ENCODE measurements at places on chromosomes 12 and 14.
A peak's percentile ranks its signal among the peaks of the same experiment; 100 is the strongest.

- DNase-seq, result no peak
These were observed 25.8 kb downstream of the PPTC7 start for GRCh38 chr12:110557300-110557699.

DNA sequence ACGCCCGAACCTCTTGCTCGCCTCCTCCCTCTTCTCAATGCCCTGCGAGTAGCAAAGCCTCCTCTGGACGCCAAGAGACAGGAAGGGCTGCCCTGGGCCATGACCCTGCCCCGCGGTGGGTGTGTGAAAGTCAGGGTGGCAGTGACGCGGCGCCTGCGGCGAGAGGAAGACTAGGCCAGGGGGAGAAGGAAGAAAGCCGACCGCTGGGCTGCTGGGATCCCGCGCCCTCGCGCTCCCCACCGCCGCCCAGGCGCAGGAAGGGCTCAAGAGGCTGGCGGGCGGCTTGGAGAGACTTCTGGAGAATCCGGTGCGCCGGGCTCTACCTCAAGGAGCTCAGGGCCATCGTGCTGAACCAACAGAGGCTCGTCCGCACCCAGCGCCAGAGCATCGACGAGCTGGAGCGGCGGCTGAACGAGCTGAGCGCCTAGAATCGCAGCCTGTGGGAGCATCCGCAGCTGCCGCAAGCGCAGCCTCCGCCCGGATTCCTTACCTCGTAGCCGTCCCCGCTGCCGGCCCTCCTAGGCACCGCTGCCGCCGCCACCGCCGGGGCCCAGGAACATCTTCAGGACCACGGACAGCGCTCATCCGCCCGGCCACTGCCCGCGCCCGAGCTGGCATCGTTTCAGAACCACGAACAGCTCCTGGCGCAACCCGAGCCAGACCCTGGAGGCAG, 105.0 kb upstream of the PRB2 start:
- DNase-seq, result peak; percentile 38

DNA sequence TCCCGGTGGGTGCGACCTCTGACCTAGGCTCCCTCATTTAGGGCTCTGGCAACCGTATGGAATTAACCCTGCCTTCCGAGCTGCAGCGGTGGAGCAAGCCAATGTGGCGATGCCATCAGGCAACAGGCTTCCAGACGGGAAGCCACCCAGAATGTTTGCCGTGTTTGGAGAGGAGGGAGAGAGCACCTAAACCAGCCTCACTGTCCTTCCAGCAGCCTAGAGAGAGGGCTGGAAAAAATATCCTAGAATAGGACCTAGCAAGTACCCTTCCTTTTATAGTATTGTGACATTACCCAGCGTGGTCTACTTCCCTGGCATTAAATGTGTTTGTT, 287 bp upstream of the SLC2A13 start:
- peak; percentile 63 for DNase-seq

GRCh38 chr14:28254768-28255167, 511.8 kb upstream of the FOXG1 start:
- no peak for DNase-seq

- no peak for DNase-seq
These were observed 3.4 kb downstream of the BAZ2A start for GRCh38 chr12:56626701-56627100.

- no peak for DNase-seq
These were observed 1.7 kb downstream of the FBXO34 start for GRCh38 chr14:55272922-55273321.

DNA sequence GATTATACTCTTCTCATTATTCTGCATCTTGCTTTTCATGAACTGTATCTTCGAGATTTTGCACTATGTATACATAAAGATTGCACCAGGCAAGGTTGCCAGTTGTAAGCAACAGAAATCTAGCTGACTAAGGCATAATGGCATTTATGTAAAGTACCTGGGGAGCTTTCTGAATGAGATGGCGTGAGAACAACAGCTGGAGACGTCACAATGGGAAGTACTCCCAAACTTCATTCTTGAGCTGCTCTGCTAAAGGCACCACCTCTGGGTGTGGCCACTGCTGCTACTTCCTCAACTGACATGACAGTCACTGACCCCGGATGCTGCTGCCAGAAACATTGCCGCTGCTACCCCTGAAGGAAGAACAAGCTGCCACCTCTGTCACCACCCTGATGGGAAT, 220.7 kb downstream of the NOVA1 start:
- DNase-seq, result no peak

DNA sequence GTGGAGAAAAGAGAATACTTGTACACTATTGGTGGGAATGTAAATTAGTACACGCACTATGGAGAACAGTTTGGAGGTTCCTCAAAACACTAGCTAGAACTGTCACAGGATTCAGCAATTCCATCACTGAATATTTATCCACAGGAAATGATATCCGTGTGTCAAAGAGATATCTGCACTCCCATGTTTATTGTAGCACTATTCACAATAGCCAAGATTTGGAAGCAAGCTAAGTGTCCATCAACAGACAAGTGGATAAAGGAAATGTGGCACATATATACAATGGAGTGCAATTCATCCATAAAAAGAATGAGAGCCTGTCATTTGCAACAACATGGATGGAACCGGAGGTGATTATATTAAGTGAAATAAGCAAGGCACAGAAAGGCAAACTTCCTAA, 428.5 kb downstream of the CCDC91 start:
- no peak for DNase-seq

DNA sequence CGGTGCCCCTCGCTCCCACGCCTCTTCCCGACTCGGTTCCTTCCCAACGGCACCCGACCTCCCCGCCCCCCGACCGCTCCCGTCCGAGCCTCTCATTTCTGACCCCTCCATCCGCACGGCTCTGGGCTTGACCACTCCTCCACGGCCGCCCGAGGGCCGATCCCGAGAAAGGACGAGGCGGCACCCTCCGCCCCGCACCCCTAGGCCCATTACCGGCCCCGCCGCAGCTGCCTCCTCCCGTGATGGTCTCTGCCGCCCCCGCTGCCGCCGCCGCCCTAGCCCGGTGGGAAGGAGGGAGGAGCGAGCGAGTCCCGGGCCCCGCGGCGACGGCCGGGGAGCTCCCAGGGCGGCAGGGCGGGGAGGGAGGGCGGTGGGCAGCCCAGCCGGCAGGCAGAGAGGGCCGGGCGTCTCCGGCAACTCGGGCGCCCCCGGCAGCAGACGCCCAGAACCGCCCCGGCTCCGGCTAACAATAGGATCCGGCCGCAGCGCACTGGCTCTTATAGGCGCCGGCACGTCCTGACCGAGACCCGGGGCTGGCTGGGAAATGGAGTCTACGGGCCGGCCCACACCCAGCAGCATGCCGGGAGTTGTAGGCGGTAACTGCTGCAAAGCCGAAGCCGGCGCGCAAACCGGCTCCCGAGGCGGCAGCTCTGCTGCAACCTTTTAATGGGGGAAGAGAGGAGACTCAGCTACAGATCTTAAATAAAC, at the start of gene CSRNP2:
CSRNP2 (minus strand) TSS at position 471 of the 708 bp plus-strand sequence. CDS start 7,035 bp downstream, outside the sequence.
- peak; percentile 69 for DNase-seq

GRCh38 chr12:89829434-89829975, 120.9 kb upstream of the ATP2B1 start:
- no peak for DNase-seq

GRCh38 chr14:89167705-89168104, 249.3 kb downstream of the FOXN3 start:
- no peak for DNase-seq

GRCh38 chr12:16454481-16454880, 107.0 kb downstream of the MGST1 start:
- no peak for DNase-seq

DNA sequence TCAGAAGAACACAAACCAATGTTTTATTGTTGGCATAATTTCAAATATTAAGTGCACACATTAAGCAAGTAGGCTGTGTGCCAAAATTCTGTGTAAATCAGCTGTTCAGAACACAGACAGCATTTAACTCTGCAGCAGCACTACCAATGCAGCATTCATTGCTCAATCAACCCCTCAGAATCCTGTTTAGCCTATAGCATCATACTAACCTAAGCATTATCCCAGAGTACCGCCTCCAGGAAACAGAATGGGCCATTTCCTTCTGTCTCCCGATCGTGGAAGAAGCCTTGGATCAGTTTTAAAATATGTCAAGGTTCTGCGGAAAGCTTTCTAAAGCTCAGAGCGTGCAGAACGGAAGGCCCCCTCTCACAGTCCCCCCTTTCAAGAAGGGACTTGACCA, 3.3 kb downstream of the IL26 start:
- no peak for DNase-seq

DNA sequence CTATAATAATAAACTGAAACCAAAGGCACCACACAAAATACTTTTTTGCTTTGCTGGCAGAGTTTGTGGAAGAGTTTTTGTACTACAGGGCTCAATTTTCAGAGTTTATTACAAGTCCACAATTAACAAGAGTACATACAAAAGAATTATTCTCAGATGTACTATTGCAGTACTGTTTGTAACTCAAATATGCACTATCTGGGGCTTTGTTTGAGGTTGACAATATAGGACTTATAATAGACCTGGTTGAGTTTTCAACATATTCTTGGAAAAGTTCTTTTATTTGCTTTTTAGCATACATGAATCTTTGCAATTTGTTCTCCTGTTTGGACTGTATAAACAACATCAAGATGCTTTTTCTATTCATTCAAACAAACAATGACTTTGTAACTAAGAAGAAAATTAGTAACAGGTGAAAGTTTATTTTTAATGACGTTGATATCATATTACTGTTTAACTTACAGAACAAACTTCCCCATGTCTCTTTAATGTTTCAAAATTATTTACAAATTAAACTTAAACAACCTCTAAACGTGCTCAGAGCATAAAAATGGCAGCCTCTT, 407.4 kb upstream of the PRICKLE1 start:
- no peak for DNase-seq

- DNase-seq, result no peak
These were observed 6.1 kb downstream of the CFAP73 start for GRCh38 chr12:113155646-113156045.

DNA sequence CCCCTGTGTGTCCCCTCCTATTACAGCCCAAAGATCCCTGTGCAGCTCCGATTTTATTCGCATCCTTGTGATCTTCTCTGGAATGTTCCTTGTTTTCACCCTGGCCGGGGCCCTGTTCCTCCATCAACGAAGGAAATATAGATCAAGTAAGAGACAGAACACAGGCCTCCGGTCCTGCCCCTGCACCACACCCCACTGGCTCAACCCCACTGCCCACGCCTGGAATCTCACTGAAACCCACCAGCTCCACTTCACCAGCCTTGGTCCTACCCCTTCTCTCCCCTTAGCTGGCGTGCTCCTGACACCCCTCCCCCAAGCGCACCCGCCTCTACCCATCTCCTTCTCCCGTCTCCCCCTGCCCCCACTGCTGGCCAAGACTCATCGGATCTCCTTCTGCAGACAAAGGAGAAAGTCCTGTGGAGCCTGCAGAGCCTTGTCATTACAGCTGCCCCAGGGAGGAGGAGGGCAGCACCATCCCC, 934 bp upstream of the TAPBPL start:
- no peak for DNase-seq

GRCh38 chr14:90440021-90440451, 43.2 kb downstream of the CALM1 start:
- no peak for DNase-seq

DNA sequence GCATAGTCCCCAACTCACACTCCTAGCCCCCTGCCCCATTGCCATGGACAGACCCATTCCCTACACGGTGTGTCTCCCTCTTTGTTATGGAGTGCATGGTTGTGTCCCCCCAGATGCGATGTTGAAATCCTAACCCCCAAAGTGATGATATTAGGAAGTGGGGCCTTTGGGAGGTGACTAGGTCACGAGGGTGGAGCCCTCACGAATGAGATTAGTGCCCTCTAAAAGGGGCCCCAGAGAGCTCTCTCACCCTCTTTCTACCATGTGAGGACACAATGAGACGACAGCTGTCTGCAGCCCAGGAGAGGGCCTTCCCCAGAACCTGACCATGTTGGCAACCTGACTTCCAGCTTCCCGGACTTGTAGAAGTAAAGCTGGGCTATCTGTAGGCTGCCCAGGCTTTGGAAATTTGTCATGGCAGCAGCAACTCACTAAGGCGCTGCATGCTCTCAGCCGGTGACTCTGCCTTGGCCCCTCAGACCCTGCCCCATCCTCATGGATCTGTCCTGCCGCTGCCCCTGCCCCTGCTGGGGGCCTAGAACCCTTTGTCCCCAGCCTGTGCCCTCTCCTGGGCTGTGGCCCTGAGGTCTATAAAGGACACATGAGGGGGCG, 318.1 kb upstream of the RTL1 start:
- no peak for DNase-seq

DNA sequence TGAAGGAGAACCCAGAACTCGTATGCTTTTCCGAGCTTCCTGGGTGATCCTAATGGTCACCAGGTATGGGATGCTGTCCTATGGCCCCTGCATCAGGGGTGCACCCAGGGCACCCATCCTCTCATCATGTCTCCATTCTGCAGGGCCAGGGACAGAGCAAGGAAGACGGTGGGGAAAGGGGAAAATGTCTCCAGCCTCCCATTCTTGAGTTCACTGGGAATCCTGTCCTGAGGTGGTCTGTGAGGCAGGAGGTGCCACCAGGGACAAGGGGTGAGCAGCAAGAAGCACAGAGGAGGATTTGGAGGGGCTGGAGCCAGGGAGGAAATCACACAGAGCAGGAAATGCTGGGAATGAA, 14.9 kb upstream of the SLC6A12 start:
- no peak for DNase-seq

DNA sequence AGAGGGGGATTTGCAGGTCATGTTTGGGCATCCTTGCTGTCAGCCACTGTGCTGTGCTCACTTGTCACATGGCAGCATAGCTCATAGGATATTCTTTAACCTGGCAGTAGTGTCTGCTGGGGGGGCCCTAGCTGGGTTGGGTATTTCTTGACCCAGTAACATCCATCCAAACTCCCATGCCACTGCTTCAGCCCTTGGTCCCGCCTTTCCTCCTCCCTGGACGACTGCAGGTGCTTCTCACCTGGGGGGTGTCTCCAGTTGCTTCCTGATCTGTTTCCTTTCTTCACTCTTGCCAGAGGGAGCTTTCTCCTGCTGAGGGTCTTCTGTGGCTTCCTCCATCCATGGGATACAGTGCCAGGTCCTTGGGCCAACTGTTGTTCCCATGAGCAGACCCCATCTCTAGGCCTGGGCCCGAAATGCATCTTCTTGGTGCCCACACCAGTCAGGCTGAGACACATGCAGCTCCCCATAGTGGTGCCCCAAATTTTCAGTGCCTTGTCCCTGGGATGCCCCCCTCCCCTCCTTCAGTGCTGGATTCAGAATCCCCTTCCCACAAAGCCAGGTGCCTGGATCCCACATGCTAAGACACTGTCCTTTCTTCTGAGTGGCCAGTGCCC, 20.5 kb downstream of the C14orf132 start:
- no peak for DNase-seq

DNA sequence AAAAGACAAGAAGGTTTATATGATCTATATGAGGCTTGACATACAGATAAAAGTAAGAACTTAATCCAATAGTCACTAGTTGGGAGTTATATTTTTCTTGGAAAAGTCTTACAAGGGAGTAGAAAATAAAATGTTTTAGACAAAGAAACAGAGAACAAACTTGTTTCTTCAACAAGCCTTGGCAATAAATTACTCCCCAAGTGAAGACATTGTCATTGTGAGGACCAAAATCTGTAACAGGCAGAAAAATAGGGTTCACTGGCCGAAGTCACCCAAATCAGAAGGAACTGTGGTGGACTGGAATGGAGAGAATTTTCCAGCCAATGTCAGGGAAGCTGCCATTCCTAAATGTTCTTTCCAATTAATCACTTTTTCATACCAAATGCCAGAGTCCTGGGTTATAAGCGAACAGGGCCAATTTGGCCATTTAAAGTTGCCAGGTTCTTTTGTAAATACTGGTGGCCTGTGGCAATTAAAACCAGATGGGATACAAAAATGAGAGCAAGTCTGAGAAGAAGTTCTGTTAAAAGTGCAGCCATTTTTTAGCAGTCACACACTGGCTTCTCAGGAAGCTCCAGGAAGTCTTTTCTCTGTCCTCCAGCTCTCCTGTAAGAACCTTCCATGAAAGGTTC, 117.3 kb upstream of the OVCH1 start:
- no peak for DNase-seq

Data from KG1 (cell line).